ENCODE measurements at places on chromosomes 3 and 15.

DNA sequence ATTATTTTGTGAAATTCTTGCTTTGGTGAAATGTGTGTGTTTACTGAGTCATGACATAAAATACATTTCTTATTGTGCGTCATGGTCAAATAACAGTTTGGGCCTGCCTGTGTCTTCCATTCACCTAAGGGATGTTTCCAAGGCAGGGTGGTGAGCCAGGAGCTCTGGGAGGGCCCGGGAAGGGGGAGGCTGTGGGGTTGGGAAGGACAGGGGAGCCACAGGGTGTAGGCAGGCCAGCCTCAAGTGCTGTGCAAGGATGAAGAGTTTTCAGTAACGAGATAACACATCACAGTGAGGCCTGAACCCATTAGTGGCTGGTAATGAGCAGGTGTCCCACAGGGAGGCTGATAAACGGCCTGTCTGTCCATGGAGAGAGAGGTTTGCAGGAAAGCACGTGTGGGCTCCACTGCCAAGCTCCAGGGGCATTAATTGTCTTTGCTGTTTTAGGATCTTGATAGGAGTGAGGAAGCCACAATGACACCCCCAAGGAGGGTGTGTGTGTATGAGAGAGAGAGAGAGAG lies 35.6 kb upstream of the SEC13 start:
- DNase-seq, result no peak

DNA sequence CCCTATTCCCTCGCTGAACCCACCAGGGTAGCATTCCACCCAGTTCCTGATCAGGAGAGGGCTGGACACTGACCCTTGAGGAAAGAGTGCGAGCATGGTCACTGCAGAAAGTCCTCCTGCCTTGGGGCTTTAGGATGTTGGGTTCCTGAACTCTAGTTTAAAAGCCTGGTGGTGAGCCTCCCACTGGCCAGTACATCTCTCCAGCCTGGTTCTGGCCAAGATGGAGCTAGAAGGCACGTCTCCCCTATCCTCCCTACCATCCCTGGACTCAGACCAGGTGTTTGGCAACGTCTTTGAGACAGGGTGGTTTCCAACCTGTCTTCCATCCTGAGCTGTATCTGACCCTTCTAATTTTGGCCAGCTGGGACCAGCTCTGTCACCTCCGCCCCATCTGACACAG lies 31.4 kb downstream of the NBEAL2 start:
- no peak for DNase-seq

GRCh38 chr3:127914584-127914983 lies 448 bp upstream of the KBTBD12 start:
- no peak for DNase-seq

GRCh38 chr3:179528772-179529171 lies 34.0 kb upstream of the ACTL6A start:
- no peak for DNase-seq

- no peak for DNase-seq
Measured at GRCh38 chr15:58958811-58959210, 25.3 kb upstream of the SLTM start.

- no peak for DNase-seq
Measured at GRCh38 chr15:63395730-63396151, 14.1 kb upstream of the CA12 start.

- DNase-seq, result no peak
Measured at GRCh38 chr3:101685870-101686307, 629 bp downstream of the RPL24 start.

- no peak for DNase-seq
Measured at GRCh38 chr3:21020681-21021080, 730.3 kb downstream of the ZNF385D start.

DNA sequence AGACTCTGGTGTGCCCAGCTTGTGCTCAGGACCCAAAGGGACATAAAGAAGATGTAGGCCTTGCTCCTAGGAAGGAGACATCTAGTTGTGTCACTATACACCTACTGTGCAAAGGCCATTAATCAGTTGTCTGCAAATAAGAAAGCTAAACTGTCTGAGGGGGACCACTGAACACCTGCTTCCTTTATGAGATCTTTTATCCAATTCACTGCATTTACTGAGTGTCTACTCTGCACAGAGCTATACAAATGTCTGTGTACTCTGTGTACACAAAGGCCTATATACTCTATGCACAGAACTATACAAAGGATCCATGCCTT lies 124.8 kb downstream of the CTNNB1 start:
- DNase-seq, result no peak

DNA sequence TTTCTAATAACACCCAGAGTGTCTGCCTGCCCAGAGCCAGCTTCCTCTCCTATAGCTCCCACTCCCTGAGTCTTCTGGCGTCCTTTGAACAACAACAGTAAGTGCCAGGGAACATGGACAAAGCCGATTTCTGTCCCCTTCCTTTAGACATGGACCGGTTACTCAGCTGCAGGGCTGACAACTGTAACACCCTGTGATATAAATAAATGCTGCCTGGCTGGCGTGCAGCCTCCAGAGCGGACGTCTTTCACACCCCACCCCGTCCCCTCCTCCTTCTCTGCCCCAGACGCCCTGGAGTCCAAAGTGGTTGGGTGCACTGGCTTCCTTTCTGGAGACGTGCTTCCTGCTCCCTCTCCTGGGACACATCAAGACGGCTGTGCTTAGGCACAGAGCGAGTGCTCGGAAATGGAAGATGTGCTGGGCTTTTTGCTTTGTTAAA lies 281.9 kb upstream of the LRRFIP2 start:
- DNase-seq, result no peak

GRCh38 chr15:73981761-73982221 lies 10.3 kb downstream of the STOML1 start:
- DNase-seq, result no peak

DNA sequence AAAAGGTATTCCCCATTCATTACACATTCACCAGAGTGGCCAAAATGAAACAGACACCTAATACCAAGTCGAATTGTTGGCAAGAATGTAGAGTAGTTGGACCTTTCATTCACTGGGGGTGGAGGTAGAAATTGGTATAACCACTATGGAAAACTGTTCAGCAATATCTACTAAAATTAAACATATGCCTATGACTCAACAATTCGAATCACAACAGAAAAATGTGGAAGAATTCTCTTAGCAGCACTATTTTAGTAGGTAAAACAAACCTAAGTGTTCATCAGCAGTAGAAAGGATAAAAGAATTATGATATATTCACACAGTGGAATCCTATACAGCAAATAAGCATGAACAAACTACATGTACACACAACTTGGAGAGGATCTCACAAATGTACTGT lies 30.6 kb downstream of the POLG start:
- DNase-seq, result no peak

DNA sequence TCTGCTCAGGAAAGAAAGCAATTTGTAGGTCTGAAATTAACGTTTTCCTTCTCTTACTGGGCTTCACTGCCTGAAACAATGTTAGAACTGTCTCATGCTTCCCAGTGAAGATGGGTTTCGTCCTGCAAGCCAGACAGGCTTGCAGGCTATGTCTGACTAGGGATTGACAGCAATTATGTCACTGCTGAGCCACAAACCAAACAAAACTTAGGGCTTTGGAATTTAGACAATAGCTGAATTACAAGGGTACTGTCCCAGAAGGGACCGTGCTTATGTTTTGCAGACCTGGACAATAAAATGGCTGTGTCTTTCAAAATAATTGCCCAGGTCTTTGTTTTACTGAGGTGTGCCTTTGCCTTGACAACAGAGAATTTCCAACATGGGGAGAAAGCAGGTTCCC lies 46.3 kb upstream of the CCDC80 start:
- DNase-seq, result no peak

DNA sequence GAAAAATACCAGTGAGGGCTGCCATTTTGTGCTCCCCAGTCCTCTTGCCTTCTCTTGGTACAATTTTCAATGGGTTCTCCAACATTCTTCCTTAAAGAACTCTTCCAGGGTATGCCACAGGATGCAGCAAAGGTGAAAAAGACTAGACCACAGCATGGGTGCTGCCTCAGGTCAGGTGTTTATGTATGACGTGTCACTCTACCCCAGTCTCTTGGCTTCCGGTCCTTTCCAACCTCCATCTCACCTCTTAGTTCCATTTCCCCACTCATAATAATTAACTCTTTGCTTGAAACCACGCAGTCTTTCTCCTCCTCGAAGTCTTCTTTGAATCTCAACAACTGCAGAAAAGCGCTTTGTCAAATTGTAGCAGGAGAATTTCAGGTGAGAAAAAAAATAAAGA lies 104.7 kb upstream of the TBC1D5 start:
- no peak for DNase-seq

- no peak for DNase-seq
Measured at GRCh38 chr3:19075037-19075436, 73.3 kb upstream of the KCNH8 start.

- no peak for DNase-seq
Measured at GRCh38 chr3:138717348-138717747, 108.8 kb downstream of the FAIM start.

GRCh38 chr3:27971600-27971999 lies 249.5 kb upstream of the EOMES start:
- no peak for DNase-seq

Measured in right renal pelvis (tissue), 4 donors.